Substantia nigra (tissue), 51 donors: ENCODE measurements at places on chromosomes 3 and 15.

DNA sequence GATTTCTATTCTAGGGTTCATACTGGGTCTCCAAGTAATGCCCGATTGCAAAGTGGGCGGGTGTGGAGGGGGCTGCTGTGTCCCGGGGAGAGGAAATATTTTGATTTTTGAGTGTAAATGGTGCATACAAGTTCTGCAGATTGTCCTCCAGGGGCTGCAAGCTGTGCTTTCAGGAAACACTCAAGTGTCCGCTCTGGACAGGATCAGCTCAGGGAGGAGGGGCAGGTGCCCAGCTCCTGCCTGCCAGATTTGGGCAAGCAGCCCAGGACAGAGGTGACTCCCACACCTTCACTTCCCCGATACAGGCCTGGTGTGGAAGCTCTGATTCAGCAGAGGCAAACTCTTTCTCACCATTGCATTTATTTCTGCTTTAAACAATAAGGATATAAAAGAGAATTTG is 142.7 kb downstream of the ALDH1A2 start:
- DNase-seq = no peak

DNA sequence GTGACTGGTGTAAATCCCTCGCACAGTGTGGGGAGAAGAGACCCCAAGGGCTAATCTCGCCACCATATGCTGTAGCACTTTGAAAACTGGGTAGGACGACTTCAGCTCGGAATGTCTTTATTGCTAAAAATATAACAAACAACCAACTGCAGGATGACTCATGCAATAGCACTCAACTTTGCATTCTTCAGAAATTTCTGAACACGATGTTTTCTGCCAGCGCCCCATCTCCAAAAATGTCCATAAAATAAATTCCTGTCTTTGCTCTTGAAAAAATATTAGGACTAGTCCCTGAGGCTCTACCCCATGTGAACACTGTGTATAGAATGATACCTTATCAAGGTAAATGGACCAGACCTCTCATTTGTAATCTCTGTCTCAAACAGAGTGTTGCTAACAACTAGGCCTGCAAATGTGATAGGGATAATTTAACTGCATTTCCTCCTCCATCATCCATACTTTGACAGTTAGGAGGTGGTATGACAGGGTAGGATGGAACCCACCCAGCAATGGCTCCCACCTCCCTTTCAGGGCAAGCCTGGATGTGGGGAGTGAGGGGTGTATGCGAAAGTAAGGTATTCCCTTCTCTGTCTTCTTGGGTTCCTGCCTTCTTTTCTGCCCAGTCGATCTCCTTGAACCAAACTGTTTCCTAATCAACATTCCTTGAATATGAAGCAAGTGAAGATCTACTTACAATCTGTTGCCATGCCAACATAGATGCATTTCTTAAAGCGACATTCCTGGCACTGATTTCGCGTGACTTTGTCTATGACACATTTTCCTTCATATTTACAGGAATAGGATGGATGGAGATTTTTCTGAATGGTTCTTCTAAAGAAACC is 201.1 kb downstream of the NR1D2 start:
- no peak for DNase-seq

DNA sequence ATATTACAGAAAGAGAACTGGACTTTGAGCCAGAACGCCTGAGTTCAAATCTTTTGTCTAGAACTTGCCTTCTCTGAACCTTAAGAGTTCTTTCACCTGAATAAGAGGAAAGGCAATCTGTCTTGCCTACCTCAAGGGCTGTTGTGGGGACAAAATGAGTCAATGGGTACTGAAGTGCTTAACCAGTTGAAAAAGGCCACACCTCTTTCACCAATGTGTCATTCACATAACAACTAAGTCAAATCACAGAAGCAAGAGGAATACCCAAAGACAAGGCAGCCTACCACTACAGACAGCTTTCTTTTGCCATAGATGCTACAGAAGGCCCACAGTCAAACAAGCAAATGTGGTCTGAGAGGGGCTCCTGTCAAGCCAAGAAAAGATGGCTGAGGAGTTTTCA is 39.7 kb downstream of the NBEAL2 start:
- DNase-seq = no peak

DNA sequence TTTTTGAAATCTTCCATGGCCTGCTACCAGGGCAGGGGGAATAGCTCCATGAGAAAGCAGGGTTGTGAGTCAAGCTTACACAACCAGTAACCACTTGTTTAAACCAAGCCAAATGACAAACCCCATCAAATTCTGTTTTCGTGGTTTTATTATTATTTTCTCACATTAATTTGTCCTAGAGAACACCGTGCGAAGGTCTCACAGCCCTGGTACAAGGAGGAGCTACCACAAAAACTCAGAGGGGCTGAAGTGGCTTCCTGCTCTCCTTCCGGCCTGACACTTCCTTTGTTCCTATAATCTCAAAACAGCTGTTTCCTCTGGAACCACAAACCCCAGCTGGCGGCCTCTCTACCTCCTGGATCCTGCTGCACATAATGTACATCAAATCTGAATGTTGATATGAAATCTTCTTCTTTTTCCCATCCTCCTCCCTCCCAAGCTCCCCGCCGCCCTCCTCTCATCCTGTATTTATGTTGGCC is 375.9 kb downstream of the MCTP2 start:
- no peak for DNase-seq

- DNase-seq = no peak
Observed at GRCh38 chr15:49898575-49899283, 220.3 kb downstream of the ATP8B4 start.

GRCh38 chr15:91224755-91225380 is 124.8 kb downstream of the SV2B start:
- DNase-seq = no peak

- no peak for DNase-seq
Observed at GRCh38 chr15:100877551-100877950, 2.1 kb upstream of the ALDH1A3 start.

DNA sequence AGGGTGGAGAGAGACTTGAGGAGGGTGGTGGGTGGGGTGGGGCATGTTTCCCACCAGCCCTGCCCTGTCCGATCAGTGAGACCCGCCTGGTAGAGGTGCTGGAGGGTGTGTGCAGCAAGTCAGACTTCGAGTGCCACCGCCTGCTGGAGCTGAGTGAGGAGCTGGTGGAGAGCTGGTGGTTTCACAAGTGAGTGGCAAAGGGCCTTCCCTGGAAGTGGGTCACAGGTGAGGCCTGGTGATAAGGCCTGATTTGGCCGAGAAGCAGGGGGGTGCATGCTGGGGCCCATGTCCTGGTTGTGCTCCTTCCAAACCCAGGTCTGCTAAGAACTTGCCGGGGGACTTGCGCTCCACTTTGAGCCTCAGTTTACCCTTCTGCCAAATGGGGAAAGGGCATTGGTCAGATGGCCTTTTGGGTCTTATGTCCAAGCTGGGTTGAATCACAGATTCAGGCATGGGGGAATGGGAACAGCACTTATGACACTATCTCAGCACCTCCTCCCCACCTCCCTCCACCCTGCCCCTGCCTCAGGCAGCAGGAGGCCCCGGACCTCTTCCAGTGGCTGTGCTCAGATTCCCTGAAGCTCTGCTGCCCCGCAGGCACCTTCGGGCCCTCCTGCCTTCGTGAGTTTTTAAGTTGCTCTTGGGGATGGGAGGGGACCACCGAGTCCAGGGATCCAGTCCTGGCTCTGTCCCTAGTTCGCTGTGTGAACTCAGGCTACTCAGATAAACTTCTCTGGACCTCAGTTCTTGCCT is 4.0 kb downstream of the CRELD1 start:
- DNase-seq = no peak

DNA sequence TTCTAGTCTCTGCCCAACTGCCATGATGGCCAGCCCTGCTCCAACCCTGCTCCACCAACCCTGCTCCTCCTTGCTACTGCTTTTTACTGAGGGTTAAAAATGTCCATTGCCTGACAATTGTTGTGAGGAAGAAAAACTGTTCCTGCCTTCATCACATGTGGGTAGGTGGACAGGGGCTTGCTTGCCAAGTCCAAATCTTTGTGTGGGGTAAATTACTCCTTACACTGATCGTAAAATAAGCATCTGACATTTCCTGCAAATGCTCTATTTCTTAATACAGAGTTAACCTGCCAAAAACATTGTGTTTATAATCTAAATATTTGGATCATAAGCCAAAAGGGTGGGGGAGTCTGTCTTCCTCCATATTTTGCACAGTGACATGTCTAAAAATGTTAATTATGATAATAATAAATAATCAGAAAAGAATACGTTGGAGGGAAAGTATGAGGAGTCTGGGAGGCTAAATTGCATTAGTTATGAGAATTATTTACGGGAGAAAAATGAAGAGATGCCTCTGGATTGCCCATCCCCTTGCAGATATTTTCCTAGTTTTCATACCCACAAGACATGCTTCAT is 242.5 kb upstream of the TBL1XR1 start:
- DNase-seq = no peak

- no peak for DNase-seq
Observed at GRCh38 chr3:15875016-15875689, 77.4 kb upstream of the ANKRD28 start.

GRCh38 chr3:65130782-65131181 is 443.0 kb upstream of the ADAMTS9 start:
- DNase-seq = no peak

DNA sequence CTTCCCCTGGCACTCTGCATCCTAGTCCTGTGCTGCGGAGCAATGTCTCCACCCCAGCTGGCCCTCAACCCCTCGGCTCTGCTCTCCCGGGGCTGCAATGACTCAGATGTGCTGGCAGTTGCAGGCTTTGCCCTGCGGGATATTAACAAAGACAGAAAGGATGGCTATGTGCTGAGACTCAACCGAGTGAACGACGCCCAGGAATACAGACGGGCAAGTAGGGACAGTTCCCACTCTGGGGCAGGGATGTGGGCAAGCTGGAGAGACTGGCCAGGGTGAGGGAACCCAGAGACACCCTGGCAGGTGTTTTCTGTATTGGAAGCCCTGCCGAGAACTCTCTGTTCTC is 247 bp downstream of the FETUB start:
- no peak for DNase-seq

DNA sequence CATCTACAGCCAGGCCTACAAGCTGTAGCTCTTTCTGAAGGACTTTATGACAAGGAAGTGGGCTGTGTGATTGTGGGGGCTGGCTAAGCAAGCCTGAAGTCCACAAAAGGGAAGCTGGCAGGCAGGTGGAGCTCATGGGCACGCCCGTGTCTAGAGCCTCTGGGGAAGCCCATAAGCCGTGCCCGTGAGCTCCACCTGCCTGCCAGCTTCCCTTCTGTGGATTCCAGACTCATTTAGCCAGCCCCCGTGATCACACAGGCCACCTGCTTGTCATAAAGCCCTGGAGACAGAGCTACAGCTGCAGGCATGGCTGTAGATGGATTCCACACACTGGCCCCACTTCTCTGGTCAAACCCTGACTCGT is 15.2 kb downstream of the EFCC1 start:
- no peak for DNase-seq

DNA sequence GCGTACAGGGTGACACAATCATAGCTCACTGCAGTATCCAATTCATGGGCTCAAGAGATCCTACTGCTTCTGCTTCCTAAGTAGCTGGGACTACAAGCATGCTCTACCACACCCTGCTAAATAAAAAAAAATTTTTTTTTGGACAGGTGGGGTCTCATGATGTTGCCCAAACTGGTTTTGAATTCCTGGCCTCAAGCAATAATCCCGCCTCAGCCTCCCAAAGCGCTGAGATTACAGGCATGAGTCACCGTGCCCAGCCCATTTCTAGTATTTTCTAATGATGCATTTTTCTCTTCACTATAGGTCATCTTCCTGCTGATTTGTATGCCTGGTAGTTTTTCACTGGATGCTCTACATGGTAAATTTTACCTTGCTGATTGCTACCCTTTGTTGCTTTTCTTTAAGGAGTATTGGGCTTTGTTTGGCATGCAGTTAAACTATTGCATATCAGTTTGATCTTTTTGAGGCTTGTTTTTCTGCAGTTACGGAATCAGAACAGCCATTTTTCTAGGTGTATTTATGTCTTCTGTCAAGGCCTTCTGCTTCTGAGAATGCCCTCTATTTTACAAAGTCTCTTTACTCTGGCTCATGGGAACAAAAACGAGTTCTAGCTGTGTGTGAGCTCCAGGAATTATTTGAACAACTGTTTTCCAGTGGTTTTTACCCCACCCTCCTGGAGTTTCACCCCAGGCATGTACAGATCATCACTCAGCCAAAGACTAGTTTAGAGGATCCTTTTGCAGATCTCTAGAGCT is 14.2 kb upstream of the NPTN start:
- DNase-seq = no peak
